ENCODE measurements at places on chromosomes 4 and X.

DNA sequence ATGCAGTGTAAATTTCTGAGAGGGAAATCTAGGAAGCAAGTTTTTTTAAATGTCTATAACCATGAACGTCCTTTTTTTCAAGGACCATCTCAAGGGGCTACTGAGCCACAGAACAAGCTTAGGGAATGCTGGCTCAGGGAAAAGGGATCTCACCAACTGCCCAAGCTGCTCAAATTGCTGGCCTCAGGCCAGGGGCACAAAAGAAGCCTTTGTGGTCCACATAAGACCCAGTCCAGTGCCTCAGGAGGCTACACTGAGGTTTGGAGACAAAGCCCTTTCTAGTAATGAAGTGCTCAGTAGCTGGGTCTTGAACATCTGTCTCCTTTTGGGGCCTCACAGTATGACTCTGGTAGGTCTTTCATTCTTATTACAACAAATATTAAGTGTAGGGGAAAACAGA lies 305.5 kb downstream of the RAB28 start:
- no peak for DNase-seq

- DNase-seq: peak; percentile 3
Measured at GRCh38 chrX:133005042-133005441, 46.6 kb upstream of the HS6ST2 start.

DNA sequence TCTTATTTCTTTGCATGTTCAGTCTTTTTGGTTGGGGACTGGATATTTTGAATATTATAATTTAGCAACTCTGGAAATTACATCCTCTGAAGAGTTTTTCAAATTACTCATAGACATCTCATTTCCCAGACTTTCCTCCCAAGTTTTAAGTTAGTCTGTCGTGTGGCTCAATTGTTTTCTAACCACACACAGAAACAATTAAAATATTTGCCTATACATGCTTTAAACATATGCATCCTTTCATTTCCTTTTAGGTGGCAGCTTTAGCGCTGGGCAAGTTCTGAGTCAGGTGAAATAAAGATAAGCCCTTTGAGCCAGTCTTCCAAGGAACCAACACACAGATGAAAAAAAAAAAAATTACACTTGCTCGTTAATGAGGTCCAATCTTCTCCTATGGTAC lies 307.0 kb upstream of the SPOCK3 start:
- peak; percentile 81 for DNase-seq

GRCh38 chrX:11135564-11136185 lies 24.5 kb downstream of the HCCS start:
- no peak for DNase-seq

- DNase-seq: peak; percentile 69
Measured at GRCh38 chrX:68163441-68163840, 269.9 kb downstream of the OPHN1 start.

- no peak for DNase-seq
Measured at GRCh38 chr4:168859888-168860694, 150.0 kb downstream of the CBR4 start.

GRCh38 chr4:85611661-85612060 lies 136.7 kb downstream of the ARHGAP24 start:
- peak; percentile 59 for DNase-seq
